Frontal cortex (tissue), 4 donors: ENCODE measurements at places on chromosomes 4 and X.

GRCh38 chr4:22434895-22435294, 81.0 kb downstream of the ADGRA3 start:
- DNase-seq: no peak

DNA sequence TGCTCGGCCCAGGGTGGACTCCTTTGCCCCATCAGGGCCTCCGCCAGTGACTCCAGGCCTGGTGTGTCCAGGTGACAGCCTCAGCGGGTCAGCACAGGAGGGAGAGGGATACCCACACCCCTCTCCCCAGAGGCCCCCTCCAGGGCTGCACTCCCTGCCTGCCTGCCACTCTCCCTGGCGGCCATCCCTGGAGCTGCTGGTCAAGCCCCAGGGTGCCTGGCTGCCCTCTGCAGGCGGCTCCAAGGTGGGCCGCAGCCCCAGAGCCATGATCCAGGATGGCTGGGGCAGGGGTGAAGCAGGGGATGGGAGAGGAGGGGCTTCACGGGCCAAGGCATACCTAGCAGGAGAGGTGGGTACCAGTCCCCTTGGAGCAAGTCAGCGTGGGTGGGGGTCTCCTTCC, 3.8 kb downstream of the FGFRL1 start:
- no peak for DNase-seq

- DNase-seq: no peak
Measured at GRCh38 chrX:13759152-13759718, 24.7 kb downstream of the OFD1 start.

GRCh38 chr4:105504744-105505143, 30.9 kb upstream of the PPA2 start:
- DNase-seq: no peak

DNA sequence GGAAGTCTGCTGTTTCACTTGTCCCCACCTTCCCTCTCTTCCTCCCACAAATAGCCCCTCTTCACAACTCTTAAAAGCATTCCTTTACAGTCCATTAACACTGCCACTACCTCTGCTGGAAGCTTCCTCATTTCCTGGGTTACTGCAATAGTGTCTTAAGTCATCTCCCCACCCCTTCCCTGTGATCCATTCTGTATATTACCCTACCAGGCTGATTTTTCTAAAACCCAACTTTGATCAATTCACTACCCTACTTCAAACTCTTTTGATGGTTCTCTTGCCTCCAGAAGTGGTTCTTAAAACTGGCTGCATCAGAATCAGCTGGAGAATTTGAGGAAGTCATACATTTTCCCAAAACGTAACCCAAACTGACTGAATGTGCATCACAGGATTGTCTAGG, 8.8 kb upstream of the XIAP start:
- no peak for DNase-seq

DNA sequence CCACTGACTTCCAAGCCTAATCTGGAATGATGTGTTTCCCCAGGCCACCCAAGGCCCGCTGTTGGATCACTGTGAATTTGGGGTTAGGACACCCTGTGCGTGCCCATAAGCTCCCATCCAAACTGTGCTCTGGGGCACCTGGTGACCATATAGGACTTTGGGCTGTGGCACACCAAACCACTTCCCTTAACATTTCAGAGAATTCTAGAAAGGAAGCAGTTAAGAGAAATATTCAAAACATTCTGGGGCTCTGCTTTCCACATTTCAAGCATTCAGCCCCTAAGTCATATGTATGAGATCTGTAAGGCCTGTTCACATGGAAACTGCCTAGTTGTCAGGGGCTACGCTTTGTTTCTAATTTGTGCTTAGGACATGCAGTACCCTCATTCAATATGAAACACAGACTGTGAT, 14.4 kb downstream of the VGLL1 start:
- no peak for DNase-seq

- DNase-seq: no peak
Measured at GRCh38 chrX:103733017-103733416, 22.3 kb downstream of the TMEM31 start.

DNA sequence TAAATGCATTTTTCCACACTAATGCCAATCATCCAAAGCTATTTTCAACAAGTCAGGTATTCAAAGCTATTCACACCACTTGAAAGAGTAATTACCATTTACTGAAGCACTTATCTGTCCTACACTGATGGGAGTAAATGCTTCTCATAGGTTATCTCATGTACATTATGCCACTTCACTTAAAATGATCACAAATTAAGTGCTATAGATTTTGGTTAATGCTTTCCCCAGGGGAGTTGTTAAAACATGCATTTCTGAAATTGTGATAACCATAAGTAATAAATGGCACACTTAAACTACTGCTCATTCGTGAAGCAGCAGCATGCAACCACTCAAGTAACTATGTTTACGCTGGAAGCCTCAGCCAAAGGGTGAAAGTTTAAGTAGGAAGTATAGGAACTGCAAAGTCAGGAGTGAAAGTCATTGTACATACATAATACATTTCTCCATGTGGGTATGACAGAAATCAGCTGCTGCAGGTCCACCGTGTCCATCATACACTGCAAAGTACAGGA, 6.6 kb downstream of the PPM1K start:
- no peak for DNase-seq

DNA sequence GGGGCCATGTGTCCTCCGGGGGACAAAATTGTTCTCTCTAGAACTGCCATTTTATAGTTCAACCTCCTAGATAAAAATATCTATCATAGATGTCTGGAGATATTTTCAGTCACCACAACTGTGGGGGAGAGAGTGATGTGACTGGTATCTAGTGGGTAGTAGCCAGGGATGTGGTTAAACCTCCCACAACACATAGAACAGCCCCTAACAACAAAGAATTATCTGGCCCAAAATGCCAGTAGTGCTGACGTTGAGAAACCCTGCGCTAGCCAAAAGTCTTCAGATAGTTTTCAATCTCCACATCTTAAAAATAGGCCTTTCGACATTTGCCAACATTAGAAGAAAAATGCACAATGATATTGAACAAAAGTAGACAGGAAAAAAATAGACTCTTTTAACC, 19.0 kb upstream of the SUPT20HL2 start:
- DNase-seq: no peak

- DNase-seq: no peak
Measured at GRCh38 chr4:78091534-78091933, 34.4 kb downstream of the FRAS1 start.
